Stimulated activated CD4-positive, alpha-beta T cell treated with anti-CD3 and anti-CD28 coated beads, TNF-alpha, amount 100 ng/mL, for 48 hours (primary cell): ENCODE measurements at places on chromosomes 13 and 19.

- DNase-seq: no peak
These were observed 887 bp downstream of the SIPA1L3 start for GRCh38 chr19:37907735-37908455.

DNA sequence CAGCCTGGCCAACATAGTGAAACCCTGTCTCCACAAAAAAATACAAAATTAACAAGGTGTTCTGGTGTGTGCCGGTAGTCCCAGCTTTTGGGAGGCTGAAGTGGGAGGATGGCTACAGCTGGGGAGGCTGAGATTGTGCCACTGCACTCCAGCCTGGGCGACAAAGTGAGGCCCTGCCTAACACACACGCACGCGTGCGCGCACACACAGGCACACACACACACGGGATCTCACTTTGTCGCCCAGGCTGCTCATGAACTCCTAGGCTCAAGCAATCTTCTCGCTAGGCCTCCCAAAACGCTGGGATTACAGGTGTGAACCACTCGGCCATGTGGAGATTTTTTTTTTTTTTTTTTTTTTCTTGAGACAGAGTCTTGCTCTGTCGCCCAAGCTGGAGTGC lies 3.2 kb upstream of the BTBD2 start:
- no peak for DNase-seq

- no peak for DNase-seq
These were observed at the start of gene HTR2A for GRCh38 chr13:46896341-46897137. TSS of gene HTR2A (minus strand) at chr13:46897053. CDS start at chr13:46895906, 1,147 bp downstream.

DNA sequence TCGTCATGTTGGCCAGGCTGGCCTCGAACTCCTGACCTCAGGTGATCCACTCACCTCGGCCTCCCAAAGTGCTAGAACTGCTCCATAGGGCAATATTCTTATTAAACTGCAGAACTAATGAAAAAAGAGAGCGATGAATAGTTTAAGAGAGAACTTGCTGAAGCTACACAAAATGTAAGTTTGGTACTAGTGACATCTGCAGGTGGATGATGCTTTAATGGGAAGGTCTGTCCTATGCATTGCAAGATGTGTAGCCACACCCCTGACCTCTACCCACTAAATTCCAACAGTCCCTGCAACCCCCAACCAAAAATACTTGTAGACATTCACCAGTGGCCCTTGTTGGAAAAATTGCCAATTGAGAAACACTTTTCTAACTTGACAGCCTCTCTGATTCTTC lies 117.8 kb downstream of the NALCN start:
- DNase-seq: no peak

DNA sequence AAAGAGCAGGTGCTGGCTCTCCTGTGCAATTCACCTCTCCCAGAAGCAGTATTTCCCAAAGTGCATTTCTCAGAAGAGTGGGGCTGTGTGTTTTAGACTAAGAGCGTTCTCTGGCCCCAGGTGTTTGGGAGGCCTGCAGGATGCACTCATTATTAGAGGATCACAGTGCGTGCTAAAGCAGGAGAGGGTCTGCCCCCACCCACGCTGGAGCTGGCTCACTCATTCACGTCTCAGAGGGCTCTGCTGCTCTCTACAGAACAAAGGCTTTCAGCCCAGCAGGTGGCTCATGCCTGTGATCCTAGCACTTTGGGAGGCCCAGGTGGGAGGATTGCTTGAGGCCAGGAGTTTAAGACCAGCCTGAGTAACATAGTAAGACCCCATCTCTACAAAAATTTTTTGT lies 756.7 kb downstream of the UQCRFS1 start:
- DNase-seq: peak; percentile 20

DNA sequence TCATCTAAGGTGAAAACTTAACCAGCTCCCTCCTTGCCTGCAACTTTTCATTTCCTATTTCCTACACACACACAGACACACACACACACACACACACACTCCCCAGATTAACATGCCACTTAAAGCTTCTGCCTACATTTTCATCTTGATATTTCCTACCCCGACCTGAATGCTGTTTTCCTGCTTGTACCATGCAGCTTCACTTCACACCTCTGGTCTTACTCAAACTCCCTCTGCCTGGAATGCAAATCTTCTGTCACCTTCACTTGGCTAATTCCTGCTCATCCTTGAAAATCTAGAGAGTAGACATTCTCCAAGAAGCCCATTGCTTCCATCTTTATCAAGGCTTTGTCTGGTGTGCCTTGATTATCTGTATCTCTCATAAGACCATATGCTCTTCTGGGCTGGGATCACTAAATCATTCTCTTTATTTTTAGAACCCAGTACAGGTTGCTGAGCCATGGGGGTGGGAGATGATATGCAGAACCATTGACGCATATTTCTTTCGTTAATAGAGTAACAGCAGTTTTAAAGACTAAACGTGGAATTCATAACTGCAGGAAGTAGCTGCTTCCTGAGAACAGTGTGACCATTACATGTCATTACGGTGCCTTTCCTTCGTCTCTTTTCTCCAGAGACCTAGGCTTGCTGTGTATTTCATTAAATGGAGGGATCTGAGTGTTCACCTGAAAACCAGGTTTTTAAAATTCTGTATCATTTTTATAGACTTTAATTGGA lies 37.7 kb downstream of the CNMD start:
- no peak for DNase-seq

- no peak for DNase-seq
These were observed 52.9 kb downstream of the MBNL2 start for GRCh38 chr13:97274829-97275649.

DNA sequence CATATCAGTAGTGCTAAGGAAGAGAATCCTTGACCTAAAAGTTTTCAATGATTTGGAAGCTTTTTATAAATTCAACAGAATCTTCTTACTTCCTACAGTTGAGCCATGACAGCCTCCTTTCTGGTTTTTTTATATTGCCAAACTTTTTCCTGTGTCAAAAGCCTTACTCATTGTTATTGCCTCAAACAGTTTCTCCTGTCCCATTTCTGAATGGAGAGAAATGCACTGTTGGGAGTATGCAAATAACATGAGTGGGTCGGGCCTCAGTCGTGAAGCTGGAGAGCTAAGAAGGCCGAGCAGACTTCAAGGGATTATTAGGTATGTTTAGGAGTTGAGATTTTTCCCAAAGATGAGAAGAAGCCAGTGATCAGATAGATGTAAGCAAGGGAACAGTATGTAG lies 766.4 kb upstream of the KLHL1 start:
- no peak for DNase-seq

GRCh38 chr19:3788996-3789778 lies 3.0 kb upstream of the MATK start:
- no peak for DNase-seq

DNA sequence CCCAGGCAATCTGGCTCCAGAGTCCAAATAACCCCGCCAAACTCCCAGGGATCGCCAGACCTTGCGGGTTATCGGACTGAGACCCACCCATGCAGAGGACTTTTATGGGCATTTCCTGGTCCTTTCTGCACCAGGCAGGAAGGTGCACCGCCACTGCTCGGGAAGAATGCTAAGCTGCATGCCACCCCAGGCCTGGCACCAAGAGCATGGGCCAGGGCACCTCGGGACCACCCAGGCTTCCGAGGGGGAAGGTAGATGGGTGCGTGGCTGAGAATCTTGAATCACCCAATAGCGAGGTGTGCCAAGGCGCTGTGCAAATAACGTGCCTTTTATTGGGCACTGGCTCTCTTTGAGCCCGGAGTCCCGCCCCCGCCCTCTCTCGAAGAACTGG lies 422 bp upstream of the ZNF575 start:
- no peak for DNase-seq

DNA sequence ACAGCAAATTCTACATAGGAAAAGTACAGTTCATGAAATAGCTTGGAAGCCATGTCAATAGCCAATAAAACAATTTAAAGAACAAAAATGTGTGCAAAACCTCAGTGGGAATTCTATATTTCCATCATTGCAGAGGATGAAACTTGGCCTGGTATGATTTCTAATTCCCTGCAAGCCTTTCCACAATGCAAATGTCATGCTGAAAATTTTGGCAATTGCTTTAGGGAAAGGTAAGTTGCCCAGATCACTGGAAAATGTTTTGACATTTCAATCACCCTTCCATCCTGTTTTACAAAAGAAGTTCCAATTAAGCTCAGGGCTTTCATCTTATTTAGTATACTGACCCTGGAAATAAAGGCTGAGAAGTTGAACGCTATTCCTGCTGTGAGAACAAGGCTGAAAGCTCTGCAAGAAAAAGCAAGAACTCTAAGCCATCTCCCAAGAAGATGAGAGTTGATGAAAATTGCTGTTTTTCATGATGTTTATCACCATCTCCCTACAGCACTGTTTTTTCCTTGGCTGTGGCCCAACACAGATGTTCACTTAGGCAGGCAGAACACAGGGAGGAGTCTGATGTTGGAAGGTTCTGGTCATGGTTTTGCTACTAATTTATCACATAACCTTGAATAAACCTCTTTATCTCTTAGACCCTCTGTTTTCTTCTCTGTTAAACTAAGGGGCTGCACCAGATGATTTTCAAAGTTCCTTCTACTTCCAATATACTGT lies 263.7 kb downstream of the KCTD12 start:
- DNase-seq: no peak

GRCh38 chr19:29263305-29264135 lies 50.6 kb upstream of the UQCRFS1 start:
- peak; percentile 12 for DNase-seq

DNA sequence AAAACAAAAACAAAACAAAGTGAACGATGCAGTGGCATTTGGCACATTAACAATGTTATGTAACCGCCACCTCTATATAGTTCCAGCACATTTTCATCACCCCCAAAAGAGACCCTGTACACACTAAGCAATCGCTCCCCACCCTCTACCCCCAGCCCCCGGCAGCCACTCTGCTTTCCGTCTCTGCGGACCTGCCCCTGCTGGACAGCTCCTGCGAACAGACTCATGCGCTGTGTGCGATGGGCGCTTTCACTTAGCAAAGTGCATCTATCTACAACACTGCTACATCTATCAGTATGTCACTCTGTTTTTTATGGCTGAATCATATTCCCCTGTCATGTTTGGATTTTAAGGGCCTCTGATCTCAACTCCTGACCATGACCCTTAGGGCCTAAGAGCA lies 25.1 kb upstream of the TMEM160 start:
- DNase-seq: no peak

- no peak for DNase-seq
These were observed 16.9 kb downstream of the GPC6 start for GRCh38 chr13:93243375-93244063.

DNA sequence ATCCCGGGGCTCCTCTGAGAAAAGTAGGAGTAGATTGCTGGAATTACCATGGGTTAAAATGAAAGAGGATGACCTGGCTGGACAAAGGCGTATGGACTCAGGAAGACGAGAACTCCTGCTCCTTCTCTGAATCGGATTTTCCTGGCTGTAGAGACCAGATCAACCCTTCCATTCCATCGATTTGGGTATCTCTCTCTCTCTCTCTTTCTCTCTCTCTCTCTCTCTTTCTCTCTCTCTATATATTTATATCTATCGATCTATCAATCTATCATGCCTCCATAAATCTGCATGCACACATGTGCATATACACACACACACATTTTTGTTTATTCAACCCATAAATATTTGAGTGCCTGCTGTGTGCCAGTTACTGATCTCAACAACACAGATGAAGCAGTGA lies 234.9 kb downstream of the LMO7 start:
- DNase-seq: no peak

GRCh38 chr19:19624032-19624570 lies 3.9 kb downstream of the LPAR2 start:
- no peak for DNase-seq
